NCI-H69 (cell line): ENCODE measurements at places on chromosomes 3 and 15.

DNA sequence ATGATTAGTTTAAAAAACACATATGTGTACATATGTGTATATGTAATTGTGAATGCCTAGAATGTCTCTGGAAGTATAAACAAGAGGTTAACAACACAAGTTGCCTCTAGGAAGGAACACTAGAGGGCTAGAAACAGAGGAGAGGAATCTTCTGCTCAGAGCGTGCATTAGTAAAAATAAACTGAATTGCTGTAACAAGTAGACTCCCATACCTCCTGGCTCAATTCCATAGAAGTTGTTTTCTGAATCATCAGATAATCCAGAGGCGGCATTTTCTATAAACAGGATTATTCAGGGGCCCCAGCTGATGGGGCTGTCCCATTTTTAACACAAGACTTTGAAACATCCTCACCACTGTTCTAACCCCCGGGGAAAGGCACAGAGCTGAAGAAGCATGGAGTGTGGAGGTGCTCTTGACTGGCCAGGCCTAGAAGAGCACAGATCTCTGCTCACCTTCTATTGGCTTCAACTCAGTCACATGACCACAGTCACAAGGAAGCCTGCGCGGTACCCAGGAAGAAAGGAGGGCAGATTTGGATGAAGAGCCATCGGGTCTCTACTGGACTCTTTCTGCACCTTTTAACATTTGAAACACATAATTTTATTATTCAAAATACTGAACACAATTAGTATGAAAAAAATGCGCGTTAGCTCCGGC, 145.7 kb downstream of the TLE3 start:
- peak; percentile 7 for DNase-seq

DNA sequence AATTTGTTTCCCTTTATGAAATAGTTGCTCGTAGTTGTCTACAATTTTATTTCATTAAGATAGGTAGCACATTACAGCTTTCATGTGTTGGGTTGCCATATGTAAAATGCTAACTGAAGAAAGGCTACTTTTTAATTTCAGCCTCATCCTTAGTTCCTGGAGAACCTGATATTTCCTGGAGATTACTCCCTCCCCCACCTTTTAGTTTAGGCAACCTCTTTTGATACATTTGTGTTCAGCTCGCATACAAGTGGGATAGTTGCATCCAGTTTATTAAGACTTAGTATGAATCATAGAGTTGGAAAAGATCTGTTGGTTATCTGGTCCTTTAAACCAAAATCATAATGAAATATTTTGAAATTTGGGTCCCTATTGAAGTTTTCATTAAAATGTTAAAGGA, 6.0 kb downstream of the SETD5 start:
- peak; percentile 34 for DNase-seq

DNA sequence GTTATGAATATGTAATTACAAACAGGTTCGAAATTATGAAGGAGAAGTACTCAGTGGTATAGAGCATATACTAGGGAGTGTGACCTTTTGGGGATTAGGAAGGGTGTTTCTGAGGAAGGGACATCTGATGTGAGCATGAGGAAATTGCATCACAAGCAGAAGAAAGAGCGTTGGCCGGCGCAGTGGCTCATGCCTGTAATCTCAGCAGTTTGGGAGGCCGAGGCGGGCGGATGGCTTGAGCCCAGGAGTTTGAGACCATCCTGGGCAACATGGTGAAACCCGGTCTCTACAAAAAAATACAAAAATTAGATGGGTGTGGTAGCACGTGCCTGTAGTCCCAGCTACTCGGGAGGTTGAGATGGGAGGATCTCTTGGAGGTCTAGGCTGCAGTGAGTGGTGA, 6.9 kb downstream of the CMTM7 start:
- DNase-seq, result no peak

DNA sequence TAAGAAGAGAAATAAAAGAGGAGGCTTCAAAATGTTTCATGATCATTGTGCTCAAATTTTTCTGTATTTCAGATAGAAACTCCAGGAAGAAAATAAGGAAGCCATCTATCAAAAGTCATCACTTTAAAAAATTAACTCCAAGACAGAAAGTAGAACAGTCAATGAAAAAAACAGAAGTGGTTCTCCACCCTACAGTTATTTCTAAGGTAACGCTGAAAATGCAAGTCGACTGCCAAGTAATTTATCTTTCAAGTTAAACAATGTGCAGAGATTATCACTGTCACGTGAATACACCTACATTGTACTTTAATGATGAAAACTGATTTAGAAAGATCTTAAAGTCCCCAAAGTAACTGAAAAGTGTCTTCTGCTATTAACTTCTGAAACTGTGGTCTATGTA, 78.5 kb upstream of the SNRPA1 start:
- DNase-seq, result no peak

- DNase-seq, result no peak
These were observed 19.6 kb downstream of the HEMK1 start for GRCh38 chr3:50588759-50589433.

DNA sequence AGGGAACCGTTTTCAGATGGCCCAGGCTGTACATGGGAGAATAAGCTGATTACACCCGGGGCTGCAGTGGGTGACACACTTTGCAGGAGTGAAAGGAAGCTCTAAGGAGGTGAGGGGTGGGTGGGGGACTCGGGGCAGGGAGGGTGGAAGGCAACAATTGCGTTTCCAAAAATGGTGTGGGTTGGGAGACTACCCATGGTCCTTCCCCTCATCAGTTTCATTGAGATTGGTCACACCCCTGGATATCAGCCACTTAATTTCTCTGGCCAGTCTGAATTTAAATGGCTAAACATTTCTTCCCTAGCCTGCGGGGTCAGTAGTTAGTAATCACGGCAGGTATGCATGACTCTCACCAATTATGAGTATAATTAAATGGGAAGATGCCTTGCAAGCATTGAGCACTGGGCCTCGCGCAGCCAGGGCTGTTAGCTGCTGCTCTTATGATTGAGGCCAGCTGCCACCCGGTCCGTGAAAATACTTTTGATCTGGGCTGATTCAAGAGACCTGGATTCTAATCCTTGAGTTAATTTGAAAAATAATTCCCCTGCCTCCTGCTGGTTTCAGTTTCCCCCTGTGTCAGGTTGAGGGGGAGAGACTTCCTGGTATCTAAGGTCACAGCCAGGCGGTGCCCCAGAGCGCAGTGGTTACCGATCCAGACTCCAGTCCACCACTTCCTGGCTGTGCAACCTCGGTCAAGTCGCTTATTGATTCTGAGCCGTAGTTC, 23.3 kb downstream of the SLC6A6 start:
- DNase-seq, result peak; percentile 91

DNA sequence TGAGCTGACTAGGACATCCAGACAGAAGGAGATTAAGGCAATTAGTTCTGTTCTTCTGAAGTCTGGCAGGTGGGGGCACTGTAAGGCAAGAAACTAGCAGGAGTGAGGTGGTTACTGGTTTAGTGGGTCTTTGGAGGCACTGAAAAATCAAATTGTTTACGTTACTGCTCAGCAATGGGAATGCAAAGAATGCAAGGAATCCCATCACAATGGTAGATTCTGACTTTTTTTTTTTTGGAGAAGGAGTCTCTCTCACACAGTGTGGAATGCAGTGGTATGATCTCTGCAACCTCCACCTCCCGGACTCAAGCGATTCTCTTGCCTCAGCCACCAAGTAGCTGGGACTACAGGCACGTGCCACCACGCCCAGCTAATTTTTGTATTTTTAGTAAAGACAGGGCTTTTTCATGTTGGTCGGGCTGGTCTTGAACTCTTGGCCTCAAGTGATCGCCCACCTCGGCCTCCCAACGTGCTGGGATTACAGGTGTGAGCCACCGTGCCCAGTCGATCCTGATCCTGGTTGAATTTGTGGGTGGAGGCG, 16.4 kb downstream of the FAM107A start:
- peak; percentile 16 for DNase-seq
